ENCODE measurements at places on chromosomes 3 and 15. TPM values are rescaled to one million over a fixed set of nuclear protein-coding genes. Genes with fewer than 3 reads are reported as not detected.

The SLC7A14 gene
- polyA plus RNA-seq = 17.0 TPM

The RASL12 gene
- polyA plus RNA-seq = 11.7 TPM

The CLDN18 gene
- polyA plus RNA-seq = 0.44 TPM

The TERB2 gene
- not detected for polyA plus RNA-seq

The ALDH1A3 gene
- 2.5 TPM for polyA plus RNA-seq

The ECE2 gene
- 23.1 TPM for polyA plus RNA-seq

The COL6A6 gene
- polyA plus RNA-seq = 1.0 TPM

The NAALADL2 gene
- 3.1 TPM for polyA plus RNA-seq

The LTF gene
- polyA plus RNA-seq = 0.49 TPM

The PAQR5 gene
- polyA plus RNA-seq = 4.3 TPM

The WDR93 gene
- 1.2 TPM for polyA plus RNA-seq

The CCR8 gene
- not detected for polyA plus RNA-seq

The HCLS1 gene
- polyA plus RNA-seq = 8.0 TPM

The CLDN11 gene
- 425 TPM for polyA plus RNA-seq

The MGLL gene
- polyA plus RNA-seq = 48.6 TPM

The EDEM1 gene
- 10.0 TPM for polyA plus RNA-seq

The KY gene
- polyA plus RNA-seq = 2.5 TPM

The GOLGA8J gene
- 0.90 TPM for polyA plus RNA-seq

The PIERCE2 gene
- 4.5 TPM for polyA plus RNA-seq

The TPRG1 gene
- 0.52 TPM for polyA plus RNA-seq

The COL6A5 gene
- polyA plus RNA-seq = 0.05 TPM

The ACVR2B gene
- polyA plus RNA-seq = 16.4 TPM

The CDC25A gene
- 9.7 TPM for polyA plus RNA-seq

The BDH1 gene
- 57.9 TPM for polyA plus RNA-seq

The NUP210 gene
- polyA plus RNA-seq = 15.2 TPM

The DAZL gene
- 0.08 TPM for polyA plus RNA-seq

The LOXL1 gene
- 20.5 TPM for polyA plus RNA-seq

The PRSS50 gene
- polyA plus RNA-seq = 0.33 TPM

The ATP2C1 gene
- 124 TPM for polyA plus RNA-seq

The RYR3 gene
- 33.6 TPM for polyA plus RNA-seq

The ALS2CL gene
- polyA plus RNA-seq = 8.3 TPM

The PPARG gene
- 3.0 TPM for polyA plus RNA-seq

The THSD4 gene
- 40.6 TPM for polyA plus RNA-seq
